Spinal cord (tissue), 10 donors: ENCODE measurements at places on chromosomes 12 and 14. TPM values are rescaled to one million over a fixed set of nuclear protein-coding genes. Genes with fewer than 3 reads are reported as not detected.

DNA sequence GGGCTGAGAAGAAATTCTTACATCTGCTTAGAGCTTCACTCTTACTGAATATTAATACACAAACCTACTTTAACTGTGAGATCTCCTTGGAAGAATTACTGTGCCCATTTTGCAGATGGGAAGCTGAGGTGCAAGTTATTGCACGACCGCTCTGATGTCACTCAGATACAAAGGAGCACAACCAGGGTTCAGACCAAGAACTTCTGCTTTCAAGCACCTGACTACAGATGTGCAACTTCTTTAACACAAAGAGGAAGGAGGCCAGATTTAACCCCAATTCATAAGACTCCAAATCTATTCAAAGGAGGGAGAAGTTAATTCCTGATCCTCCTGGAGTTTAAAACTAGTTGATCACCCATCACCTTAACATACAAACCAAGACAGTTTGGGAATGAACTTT lies 232.6 kb downstream of the VRK1 start:
- no peak overlapping the region for H3K27ac ChIP-seq
- H3K36me3 ChIP-seq = no peaks in the 10 kb centered on the region
- H3K4me3 ChIP-seq = no peak overlapping the region
- H3K27me3 ChIP-seq = peaks cover 8% of the 10 kb centered on the region
- H3K4me1 ChIP-seq = peaks cover 21% of the 10 kb centered on the region

DNA sequence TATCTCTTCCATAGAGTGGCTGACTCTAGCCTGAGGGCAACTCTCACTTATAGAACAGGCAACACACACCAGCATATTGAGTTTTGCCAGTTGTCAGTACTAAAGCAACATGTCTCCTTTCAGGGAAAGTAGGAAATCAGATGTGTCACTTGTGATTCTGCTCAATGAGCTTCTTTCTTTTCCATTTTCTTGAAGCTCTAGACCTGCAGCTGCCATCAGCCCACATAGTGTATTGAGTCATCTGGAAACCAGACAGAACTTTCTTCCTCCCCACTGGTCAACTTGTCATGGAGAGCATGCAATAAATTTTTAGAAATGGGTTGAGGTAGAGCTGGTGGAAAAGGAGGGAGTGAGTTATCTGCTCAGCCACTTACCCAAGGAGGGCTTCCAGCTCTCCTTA lies 209.0 kb upstream of the PLEKHG7 start:
- H3K4me3 ChIP-seq = no peak overlapping the region
- H3K4me1 ChIP-seq = no peaks in the 10 kb centered on the region
- DNase-seq = no peak
- no peaks in the 10 kb centered on the region for H3K36me3 ChIP-seq
- H3K27ac ChIP-seq = no peak overlapping the region
- no peaks in the 10 kb centered on the region for H3K27me3 ChIP-seq

DNA sequence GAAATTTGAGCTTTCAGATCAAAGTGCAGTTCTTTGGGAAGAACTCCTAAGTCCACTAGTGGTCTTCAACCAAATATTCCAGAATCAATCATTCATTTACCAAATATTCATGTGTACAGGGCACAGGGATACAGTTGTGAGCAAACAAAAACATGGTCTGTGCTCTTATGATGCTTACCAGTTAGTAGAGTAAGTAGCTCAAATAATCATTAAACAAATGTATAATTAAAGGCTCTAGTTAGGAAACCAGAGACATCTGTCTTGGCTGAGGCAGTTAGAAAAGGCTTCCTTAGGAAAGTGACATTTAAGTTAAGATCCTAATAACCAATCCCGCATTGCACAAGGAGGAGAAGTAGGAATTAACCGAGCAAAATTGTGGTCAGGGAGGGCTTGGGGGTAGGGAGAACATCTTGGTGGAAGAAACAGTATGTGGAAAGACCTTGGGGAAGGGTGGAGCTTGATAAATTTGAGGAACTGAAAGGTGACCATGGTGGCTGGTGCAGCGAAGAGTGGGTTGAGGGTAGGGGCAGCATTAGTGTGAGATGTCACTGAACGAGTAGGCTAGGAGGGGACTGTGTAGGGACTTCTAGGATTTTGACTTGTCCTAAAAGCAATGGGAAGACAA lies 40.0 kb downstream of the PEBP1 start:
- H3K27me3 ChIP-seq = no peaks in the 10 kb centered on the region
- H3K4me3 ChIP-seq = no peak overlapping the region
- no peak overlapping the region for H3K27ac ChIP-seq
- peaks cover 56% of the 10 kb centered on the region for H3K36me3 ChIP-seq
- H3K4me1 ChIP-seq = no peaks in the 10 kb centered on the region

DNA sequence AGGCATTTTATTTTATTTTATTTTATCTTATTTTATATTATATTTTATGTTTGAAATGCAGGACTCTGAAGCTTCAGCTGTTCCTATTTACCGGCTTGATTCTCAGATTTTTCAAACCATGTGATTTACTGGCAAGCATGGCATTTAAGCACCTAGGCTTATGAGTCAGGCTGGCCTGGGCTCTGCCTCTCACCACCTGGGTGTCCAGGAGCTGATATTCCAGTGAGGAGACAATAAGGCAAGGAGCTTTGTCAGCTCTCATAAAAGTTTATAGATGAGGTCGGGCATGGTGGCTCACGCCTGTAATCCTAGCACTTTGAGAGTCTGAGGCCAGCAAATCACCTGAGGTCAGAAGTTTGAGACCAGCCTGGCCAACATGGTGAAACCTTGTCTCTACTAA lies 2.1 kb downstream of the DAO start:
- DNase-seq = no peak
- no peaks in the 10 kb centered on the region for H3K27me3 ChIP-seq
- no peaks in the 10 kb centered on the region for H3K36me3 ChIP-seq
- H3K4me1 ChIP-seq = peaks cover 7% of the 10 kb centered on the region
- no peak overlapping the region for H3K27ac ChIP-seq

PPP4R4 gene
- 13.9 TPM for total RNA-seq

TAMALIN gene
- total RNA-seq = 27.1 TPM

UNC119B gene
- total RNA-seq = 24.4 TPM

FGF6 gene
- total RNA-seq = not detected

- H3K4me3 ChIP-seq = no peak overlapping the region
- no peaks in the 10 kb centered on the region for H3K4me1 ChIP-seq
- H3K36me3 ChIP-seq = peaks cover 5% of the 10 kb centered on the region
- peak; percentile 68 for DNase-seq
- H3K27me3 ChIP-seq = no peaks in the 10 kb centered on the region
Measured at GRCh38 chr14:31449971-31450610, 7.2 kb downstream of the DTD2 start.

DNA sequence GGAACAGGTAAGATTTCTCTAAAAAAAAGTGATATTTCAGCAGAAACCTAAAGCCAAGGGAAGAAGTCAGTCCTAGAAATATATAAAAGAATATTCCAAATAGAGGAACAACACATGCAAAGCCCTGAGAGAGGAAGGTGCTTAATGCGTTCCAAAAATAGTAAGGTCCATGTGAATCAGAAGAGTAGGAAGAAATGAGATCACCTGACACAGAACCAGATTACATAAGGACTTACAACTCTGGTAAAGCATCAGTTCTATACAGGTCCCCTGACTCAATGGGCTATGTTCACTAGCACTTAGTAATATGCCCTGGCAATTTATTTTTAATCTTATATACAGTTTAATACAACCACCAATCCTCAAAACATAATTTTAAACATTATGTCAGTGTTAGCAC lies 30.0 kb downstream of the SENP1 start:
- no peak for DNase-seq
- no peaks in the 10 kb centered on the region for H3K27me3 ChIP-seq
- H3K36me3 ChIP-seq = peaks cover 26% of the 10 kb centered on the region
- H3K27ac ChIP-seq = no peak overlapping the region
- no peaks in the 10 kb centered on the region for H3K4me1 ChIP-seq
- no peak overlapping the region for H3K4me3 ChIP-seq

DNA sequence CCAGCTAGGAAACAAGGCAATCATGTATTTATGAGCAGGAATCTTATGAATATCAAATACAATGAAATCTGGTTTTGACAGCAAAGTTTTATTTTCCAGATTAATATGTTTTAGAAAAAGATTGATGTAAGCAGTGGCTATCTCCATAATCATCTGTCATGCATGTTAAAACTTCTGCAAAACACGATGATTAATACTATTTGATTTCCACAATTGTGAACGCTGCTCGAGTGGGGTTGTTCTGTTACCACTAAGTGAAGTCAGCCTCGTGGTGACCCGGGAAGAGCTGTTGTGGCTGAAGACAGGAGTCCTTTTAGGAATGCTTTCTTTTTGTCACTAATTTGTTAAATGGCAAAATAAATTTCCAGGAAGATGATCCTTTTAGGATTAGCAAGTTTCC lies 9.4 kb downstream of the CFAP251 start:
- no peak for DNase-seq
- H3K4me1 ChIP-seq = peaks cover 14% of the 10 kb centered on the region
- no peak overlapping the region for H3K27ac ChIP-seq
- peaks cover 3% of the 10 kb centered on the region for H3K36me3 ChIP-seq
- no peaks in the 10 kb centered on the region for H3K27me3 ChIP-seq
- no peak overlapping the region for H3K4me3 ChIP-seq

IKZF4 gene
- 5.2 TPM for total RNA-seq

DNAI7 gene
- total RNA-seq = 6.0 TPM

- H3K36me3 ChIP-seq = no peaks in the 10 kb centered on the region
- peak; percentile 80 for DNase-seq
- no peaks in the 10 kb centered on the region for H3K27me3 ChIP-seq
- no peaks in the 10 kb centered on the region for H3K4me1 ChIP-seq
- no peak overlapping the region for H3K27ac ChIP-seq
Measured at GRCh38 chr14:62162998-62163589, 400.9 kb downstream of the SNAPC1 start.

GRCh38 chr12:63985456-63985855 lies 141.0 kb downstream of the SRGAP1 start:
- no peak for DNase-seq
- no peak overlapping the region for H3K27ac ChIP-seq
- no peaks in the 10 kb centered on the region for H3K27me3 ChIP-seq

GRCh38 chr12:16271062-16271461 lies 6.4 kb downstream of the SLC15A5 start:
- H3K4me3 ChIP-seq = no peak overlapping the region
- no peaks in the 10 kb centered on the region for H3K36me3 ChIP-seq
- H3K27me3 ChIP-seq = no peaks in the 10 kb centered on the region
- no peak overlapping the region for H3K27ac ChIP-seq

DBX2 gene
- total RNA-seq = 5.0 TPM

DNA sequence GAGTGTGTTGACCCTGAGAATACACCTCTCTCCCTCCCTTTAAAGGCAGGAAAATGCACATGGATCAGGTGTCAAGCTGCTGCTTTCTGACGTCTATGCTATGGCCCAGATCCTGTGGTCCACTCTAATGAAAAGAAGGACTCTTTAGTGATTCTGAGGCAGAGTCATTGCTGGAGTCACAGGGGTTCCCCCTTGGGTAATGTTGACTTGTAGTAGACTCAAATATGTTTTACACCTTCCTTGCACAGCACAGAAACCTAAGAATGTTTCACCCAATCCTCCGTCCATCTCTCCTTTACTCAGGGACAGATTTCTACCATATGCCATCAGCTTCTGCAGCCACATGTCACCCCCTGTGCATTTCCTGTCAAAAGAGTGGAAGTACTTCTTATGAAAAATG lies 525.4 kb downstream of the TMEM121 start:
- no peak overlapping the region for H3K4me3 ChIP-seq
- no peaks in the 10 kb centered on the region for H3K36me3 ChIP-seq
- H3K27ac ChIP-seq = no peak overlapping the region

GRCh38 chr12:3518902-3519301 lies 27.9 kb downstream of the PRMT8 start:
- H3K4me1 ChIP-seq = peaks cover 7% of the 10 kb centered on the region
- no peaks in the 10 kb centered on the region for H3K36me3 ChIP-seq
- H3K27ac ChIP-seq = no peak overlapping the region
- no peak for DNase-seq
- no peak overlapping the region for H3K4me3 ChIP-seq
- no peaks in the 10 kb centered on the region for H3K27me3 ChIP-seq

DNA sequence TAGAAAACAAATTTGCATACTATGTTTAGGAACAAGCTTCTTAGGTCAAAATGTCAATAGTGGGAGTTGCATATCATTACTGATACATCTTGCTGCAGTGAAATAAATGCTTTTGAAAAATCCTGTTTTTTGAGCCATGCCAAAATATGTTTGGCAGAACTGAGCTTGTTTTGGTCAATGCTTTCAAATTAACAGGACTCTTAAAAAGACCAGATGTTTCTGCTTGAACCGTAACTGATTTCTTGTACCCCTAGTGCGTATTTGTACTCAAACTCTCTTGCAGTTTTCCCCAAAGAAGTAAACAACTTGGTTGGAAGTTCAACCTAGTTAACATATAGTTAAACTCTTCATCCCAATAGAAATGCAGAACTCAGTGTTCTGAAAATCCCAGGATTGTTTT lies 3.4 kb downstream of the TRHDE start:
- no peak overlapping the region for H3K4me3 ChIP-seq
- no peak overlapping the region for H3K27ac ChIP-seq
- no peak for DNase-seq
- peaks cover 26% of the 10 kb centered on the region for H3K4me1 ChIP-seq
- no peaks in the 10 kb centered on the region for H3K36me3 ChIP-seq

DNA sequence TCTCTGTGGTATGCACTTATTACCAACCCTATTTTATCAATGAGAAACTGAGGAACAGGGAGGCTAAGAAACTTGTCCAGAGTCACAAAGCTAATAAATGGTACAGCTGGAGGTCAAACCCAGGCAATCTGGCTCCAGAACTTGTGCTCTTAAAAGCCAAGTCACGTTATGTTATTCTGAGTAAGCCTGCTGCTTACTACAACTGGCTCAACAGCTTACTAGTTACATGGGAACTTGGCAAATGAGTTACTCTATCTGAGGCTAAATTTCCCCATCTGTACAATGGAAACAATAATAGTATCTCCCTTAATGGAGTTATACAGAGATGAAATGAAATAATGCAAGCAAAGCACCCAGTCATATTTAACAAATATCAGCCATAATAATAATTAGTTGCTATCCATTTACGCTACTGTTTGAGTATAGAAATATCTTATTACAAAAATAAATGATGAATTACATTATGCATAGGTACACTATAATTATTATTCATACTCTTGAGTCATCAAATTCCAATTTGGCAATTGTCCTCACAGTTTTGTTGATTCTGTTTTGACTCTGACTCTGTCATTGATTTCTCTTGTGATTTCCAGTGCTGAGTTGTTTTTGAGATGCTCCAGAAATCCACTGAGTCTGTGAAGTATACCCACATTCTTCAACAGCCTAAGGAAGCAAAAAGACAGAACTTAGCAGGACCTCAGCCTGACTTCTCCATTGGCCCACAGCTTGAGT lies 112.2 kb downstream of the TBX5 start:
- H3K36me3 ChIP-seq = no peaks in the 10 kb centered on the region
- peaks cover 3% of the 10 kb centered on the region for H3K27me3 ChIP-seq
- no peak overlapping the region for H3K4me3 ChIP-seq
- H3K27ac ChIP-seq = no peak overlapping the region
- H3K4me1 ChIP-seq = no peaks in the 10 kb centered on the region

- no peak overlapping the region for H3K4me3 ChIP-seq
- peaks cover 62% of the 10 kb centered on the region for H3K36me3 ChIP-seq
- H3K27ac ChIP-seq = no peak overlapping the region
- no peaks in the 10 kb centered on the region for H3K27me3 ChIP-seq
Measured at GRCh38 chr14:74905595-74906142, 17.4 kb downstream of the RPS6KL1 start.

GRCh38 chr14:37597538-37597913 lies 2.1 kb downstream of the TTC6 start:
- DNase-seq = peak; percentile 11
- H3K27ac ChIP-seq = no peak overlapping the region
- H3K27me3 ChIP-seq = peaks cover 97% of the 10 kb centered on the region
- peaks cover 49% of the 10 kb centered on the region for H3K4me1 ChIP-seq
- no peaks in the 10 kb centered on the region for H3K36me3 ChIP-seq

EGLN3 gene
- total RNA-seq = 40.7 TPM

GRCh38 chr12:75583355-75583754 lies 71.9 kb upstream of the KRR1 start:
- H3K27me3 ChIP-seq = no peaks in the 10 kb centered on the region
- no peak overlapping the region for H3K27ac ChIP-seq
- no peaks in the 10 kb centered on the region for H3K36me3 ChIP-seq
- no peak for DNase-seq
- H3K4me3 ChIP-seq = no peak overlapping the region
- no peaks in the 10 kb centered on the region for H3K4me1 ChIP-seq
